ENCODE measurements at places on chromosomes 2 and 18. TPM values are rescaled to one million over a fixed set of nuclear protein-coding genes. Genes with fewer than 3 reads are reported as not detected.

CNDP1 gene
- total RNA-seq, result not detected

KCNE4 gene
- 8.3 TPM for total RNA-seq

CFAP65 gene
- total RNA-seq, result not detected

IL1RL1 gene
- under 0.01 TPM for total RNA-seq

ALPG gene
- not detected for total RNA-seq

RBM44 gene
- 0.18 TPM for total RNA-seq

KCNF1 gene
- 0.56 TPM for total RNA-seq

CCDC150 gene
- total RNA-seq, result 3.8 TPM

NLRC4 gene
- not detected for total RNA-seq

GNAL gene
- total RNA-seq, result 0.28 TPM
